CD8-positive, alpha-beta memory T cell (primary cell): ENCODE measurements at places on chromosomes 6 and 20. TPM values are rescaled to one million over a fixed set of nuclear protein-coding genes. Genes with fewer than 3 reads are reported as not detected.

SSTR4 gene
- polyA plus RNA-seq, result not detected

VARS1 gene
- 47.5 TPM for polyA plus RNA-seq

CCN5 gene
- not detected for polyA plus RNA-seq

CD40 gene
- 2.8 TPM for polyA plus RNA-seq

PTCRA gene
- not detected for polyA plus RNA-seq

BCAS1 gene
- polyA plus RNA-seq, result 0.91 TPM

FOXQ1 gene
- polyA plus RNA-seq, result not detected

OPRM1 gene
- not detected for polyA plus RNA-seq

TNXB gene
- polyA plus RNA-seq, result not detected

GLP1R gene
- not detected for polyA plus RNA-seq

HLA-DRB5 gene
- polyA plus RNA-seq, result 3.2 TPM

FRS3 gene
- 4.0 TPM for polyA plus RNA-seq

RBM24 gene
- 0.74 TPM for polyA plus RNA-seq

SLC24A3 gene
- polyA plus RNA-seq, result not detected

HLA-DQB2 gene
- 5.0 TPM for polyA plus RNA-seq

TBX18 gene
- not detected for polyA plus RNA-seq

IRF4 gene
- 3.4 TPM for polyA plus RNA-seq

RAB44 gene
- not detected for polyA plus RNA-seq

CD24 gene
- polyA plus RNA-seq, result not detected

TFB1M gene
- polyA plus RNA-seq, result 13.2 TPM

PHACTR3 gene
- not detected for polyA plus RNA-seq

BPIFB4 gene
- polyA plus RNA-seq, result not detected

OXT gene
- polyA plus RNA-seq, result 1.4 TPM

MROH8 gene
- polyA plus RNA-seq, result 2.6 TPM

GPR31 gene
- polyA plus RNA-seq, result not detected
